ENCODE measurements at places on chromosomes 16 and 17.

GRCh38 chr17:68519911-68520310 is 7.7 kb downstream of the PRKAR1A start:
- DNase-seq: peak; percentile 59

- no peak for DNase-seq
Observed at GRCh38 chr17:28509789-28510188, 3.6 kb downstream of the FOXN1 start.

DNA sequence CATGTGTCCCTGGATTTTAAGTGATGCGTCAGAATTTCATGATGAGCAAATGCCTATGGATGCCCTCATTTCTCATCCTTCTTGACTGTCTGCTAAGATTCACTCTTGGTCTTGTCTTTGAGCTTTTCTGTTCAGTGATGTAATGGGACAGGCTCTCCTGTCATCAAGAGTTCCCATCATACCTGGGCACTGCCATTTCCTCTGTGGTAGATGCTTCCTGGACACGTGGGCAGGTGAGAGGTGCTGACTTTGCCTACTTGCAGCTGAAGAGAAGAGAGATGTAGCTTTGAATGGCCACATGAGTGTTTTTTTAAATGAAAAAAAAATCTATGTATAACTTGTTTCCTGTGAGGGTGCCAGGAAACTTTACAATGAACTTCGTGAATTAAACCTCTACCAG is 557.7 kb downstream of the MAF start:
- no peak for DNase-seq

DNA sequence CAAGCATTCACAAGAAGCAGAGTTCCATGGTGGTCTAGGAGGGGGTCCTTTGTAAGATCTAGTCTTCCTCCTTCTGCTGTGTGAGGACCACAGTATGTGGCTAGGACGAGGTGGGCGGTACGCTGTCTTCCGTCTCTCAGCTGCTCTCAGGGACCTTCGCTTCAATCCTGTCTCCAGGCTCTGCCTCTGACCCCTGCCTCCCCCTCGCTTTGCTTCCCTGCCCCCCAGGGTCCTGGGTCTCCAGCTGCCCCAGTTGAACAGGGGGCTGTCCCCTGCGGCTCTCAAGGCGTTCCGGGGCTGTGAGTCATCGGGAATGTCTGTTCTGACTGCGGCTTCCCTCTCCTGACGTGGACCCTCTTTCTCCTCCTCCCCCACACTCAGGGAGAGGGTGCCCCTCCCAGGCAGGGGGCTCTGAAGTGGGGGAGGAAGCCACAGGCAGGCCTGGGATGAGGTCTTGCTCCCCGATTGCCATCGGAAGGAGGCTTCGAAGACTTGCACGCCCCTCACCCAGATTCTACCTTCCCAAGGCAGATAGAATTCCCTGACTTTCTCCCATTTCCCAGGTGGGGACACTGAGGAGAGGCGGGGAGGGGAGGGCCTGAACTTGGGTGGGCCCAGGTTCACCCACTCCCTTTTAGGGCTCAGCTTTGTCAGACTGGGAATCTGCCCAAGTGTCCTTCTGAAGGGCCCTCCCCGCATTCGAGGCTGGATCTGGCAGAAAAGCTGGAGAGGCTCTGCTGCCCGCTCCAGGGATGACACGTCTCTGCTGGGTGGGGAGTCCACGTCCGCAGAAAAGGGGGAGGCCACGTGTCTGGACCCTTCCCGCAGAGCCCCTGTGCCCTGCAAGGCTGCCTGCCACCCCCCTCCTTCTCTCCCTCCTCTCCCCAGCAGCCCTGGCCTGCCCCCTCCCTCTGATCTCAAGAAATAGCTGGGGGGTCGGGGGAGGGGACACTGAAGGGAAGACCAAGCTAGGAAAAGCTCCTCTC is 9.1 kb upstream of the COL1A1 start:
- DNase-seq: peak; percentile 97

- DNase-seq: no peak
Observed at GRCh38 chr16:83772806-83773205, 35.0 kb upstream of the HSBP1 start.

DNA sequence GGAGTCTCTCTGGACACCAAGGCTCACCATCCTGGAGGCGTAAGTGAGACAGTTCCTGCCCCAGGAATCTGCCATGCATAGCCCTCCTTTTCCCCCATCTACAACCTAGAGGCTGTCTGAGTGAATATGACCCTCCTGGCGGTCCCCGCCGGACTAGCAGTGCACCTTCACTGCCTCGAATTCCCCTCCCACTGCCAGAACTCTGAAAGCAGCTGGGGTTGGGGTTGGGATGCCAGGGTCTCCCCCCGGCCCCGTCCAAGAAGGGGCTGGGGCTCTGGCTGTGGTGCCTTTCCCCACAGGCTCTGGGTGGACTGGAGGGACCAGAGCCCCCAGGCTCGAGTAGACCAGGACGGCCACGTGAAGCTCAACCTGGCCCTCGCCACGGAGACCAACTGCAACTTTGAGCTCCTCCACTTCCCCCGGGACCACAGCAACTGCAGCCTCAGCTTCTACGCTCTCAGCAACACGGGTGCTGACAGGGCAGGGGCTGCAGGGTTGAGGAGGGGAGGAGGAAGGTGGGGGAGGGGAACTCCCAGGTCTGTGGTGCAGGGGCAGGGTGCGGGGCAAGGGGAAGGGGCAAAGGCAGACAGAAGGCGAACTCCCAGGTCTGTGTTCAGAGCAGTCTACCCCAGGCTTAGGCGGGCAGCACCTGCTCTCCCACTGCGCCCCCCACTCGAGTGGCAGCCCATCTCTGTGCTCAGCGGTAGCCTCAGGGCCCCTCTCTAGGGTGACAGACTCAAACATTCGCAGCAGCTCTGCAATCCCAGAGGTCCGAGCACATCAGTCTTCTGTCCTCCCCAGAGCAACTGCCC is 1.2 kb downstream of the ZACN start:
- DNase-seq: no peak

DNA sequence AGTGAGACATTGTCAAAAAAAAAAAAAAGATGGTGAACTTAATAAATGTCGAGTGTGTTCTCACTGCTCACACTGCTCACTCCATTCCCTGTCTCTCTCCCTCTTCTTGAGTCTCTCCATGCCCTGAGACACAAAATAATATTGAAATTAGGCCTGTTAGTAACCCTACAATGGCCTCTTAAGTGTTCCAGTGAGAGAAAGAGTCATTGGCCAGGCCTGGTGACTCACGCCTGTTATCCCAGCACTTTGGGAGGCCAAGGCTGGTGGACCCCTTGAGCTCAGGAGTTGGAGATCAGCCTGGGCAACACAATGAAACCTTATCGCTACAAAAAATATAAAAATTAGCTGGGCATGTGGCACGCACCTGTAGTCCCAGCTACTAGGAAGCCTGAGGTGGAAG is 16.2 kb upstream of the CSF3 start:
- DNase-seq: no peak

GRCh38 chr17:2211661-2212399 is 91.8 kb downstream of the SMG6 start:
- DNase-seq: no peak

GRCh38 chr16:6190776-6191175 is 1093.2 kb upstream of the EEF2KMT start:
- no peak for DNase-seq

DNA sequence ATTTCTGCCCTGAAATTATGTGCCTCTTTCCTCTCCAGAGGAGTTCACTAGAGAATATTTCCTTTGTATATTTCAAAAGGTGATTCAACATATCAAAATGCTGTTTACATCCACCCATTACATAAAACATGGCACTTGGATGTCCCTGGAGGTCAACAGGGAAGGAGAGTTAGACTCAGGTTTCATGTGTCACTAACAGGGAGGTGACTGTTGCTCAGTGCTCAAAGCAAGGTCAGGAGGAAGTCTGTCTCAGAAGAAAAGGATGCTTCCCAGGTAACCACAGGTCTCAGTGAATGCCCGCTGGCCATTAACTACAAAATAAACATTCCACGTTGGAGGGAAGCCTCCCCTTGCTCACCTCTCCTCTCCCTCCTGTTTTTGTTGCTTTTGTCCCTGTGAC is 198.6 kb downstream of the AXIN2 start:
- no peak for DNase-seq

DNA sequence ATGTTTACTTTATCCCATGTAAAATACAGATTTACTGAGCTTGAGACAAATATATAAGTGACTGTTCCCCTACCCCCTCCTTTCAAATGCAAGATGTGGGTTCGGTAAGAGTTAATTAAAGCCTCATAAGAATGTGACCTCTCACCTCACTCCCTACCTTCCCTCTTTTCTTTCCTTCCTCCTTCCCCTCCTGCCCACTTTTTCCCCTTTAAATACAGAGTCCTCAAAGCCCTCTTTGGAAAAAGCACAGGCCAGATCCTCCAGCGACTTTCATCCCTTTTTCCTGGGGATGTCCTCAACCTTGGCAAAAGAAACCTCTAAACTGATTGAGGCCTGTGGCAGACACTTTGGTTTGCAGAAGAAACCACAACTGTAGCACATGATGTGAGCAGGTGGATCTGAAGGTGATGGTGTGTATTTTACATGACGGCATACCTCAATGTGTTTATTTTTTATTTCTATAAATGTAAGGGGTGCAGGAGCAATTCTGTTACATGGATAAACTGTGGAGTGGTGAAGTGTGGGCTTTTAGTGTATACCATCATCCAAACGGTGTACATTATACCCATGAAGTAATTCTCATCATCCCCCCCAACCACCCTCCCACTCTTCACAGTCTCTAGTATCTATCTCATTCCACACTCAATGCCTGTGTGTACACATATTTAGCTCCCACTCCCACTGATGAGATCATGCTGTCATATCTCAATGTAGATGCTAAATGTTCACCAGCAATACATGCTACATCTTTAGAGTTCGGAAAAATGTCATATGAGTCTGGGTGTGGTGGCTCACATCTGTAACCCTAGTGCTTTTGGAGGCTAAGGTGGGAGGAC is 77.7 kb downstream of the XYLT1 start:
- no peak for DNase-seq

- DNase-seq: no peak
Observed at GRCh38 chr17:10523064-10523463, 4.7 kb upstream of the MYH1 start.

- DNase-seq: no peak
Observed at GRCh38 chr16:695355-696089, 5.3 kb upstream of the WDR24 start.

GRCh38 chr16:9566099-9566498 is 474.7 kb downstream of the HAPSTR1 start:
- no peak for DNase-seq

DNA sequence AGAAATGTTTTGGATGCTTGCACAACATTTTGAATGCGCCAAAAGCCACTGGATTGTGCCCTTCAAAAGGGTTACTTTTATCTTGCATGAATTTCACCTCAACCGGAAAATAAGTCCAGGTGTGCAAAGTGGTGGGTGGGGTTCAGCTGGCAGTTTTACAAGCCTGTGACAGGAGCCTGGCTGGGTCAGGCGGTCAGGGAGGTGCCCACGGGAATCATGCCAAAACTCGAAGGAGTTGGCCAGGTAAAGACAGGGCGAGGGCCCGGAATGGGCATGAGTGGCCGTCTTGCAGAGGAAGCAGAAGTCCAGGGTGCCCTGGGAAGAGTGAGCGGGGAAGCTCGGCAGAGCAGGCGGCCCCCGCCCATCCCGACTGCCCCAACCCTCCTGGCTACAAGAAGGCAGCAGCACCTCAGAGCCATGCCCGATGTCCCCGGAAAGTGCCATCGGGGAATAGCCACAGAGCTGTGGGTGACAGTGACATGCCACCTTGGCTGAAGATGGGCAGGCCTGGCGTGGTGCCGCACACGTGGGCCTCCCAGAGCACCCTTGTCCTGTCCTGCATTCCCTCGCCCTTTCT is 19.1 kb upstream of the CACNG1 start:
- no peak for DNase-seq

DNA sequence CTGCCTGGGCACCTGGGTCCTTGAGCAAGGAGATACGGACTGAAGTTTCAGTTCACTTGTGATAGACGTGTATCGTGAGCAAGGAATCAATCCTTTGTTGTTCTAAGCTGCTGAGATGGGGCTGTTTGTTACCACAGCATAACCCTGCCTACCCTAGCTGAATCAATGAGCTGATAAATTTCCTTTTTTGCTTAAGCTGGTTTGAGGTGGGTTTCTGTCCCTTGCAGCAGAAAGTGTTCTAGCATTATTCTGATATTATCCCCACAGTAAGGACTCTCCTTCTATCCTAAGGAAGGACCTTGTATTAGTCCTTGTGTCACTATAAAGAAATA is 51.5 kb downstream of the IL21R start:
- no peak for DNase-seq

Data from choroid plexus epithelial cell (primary cell).